ENCODE measurements at places on chromosomes 1 and 21. TPM values are rescaled to one million over a fixed set of nuclear protein-coding genes. Genes with fewer than 3 reads are reported as not detected.

KIF14 gene
- 25.0 TPM for total RNA-seq

DNA sequence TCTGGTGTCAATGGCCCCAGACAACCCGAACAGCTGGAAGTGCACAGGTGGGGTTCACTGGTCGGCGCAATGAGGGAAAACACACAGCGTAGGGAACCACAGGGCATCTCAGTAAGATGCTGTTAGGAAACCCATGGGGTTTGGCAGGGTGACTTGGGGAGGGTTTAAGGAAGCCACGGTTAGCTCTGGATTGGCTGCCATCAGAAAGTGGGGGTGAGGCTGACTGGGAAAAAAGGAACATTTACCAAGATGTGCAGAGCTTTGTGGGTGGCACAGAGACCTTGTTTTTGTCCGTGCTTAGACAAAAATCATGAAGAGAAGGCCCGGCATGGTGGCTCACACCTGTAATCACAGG lies 11.0 kb downstream of the ALDH4A1 start:
- peaks cover 26% of the 10 kb centered on the region for H3K4me1 ChIP-seq
- H3K27ac ChIP-seq: no peak overlapping the region

CC2D1B gene
- total RNA-seq: 27.7 TPM

OLFML3 gene
- total RNA-seq: 0.13 TPM

DNA sequence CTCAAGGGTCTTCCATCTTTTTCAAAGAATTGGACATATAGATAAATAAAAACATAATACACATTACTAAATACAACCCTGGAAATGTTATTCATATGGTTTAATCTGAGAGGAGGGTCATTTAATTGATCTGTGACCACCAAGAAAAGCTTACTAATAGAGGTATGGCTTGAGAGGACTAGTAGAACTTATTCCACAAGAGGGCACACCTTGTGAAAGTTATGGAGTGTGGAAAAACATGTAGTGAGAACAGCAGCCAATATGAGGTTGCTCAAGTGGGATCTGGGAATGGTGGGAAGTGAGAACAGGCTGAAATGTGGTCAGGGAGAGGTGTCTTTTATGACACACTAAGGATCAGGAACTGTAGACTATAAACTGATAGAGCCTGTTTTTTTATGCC lies 973.5 kb upstream of the B3GALT2 start:
- H3K4me3 ChIP-seq: no peak overlapping the region
- no peaks in the 10 kb centered on the region for H3K4me1 ChIP-seq
- no peaks in the 10 kb centered on the region for H3K27me3 ChIP-seq
- no peaks in the 10 kb centered on the region for H3K36me3 ChIP-seq
- no peak overlapping the region for H3K27ac ChIP-seq

- no peak for DNase-seq
- no peak overlapping the region for H3K4me3 ChIP-seq
- no peak overlapping the region for H3K27ac ChIP-seq
- peaks cover 3% of the 10 kb centered on the region for H3K27me3 ChIP-seq
- H3K36me3 ChIP-seq: no peaks in the 10 kb centered on the region
These were observed 96.0 kb upstream of the DUSP10 start for GRCh38 chr1:221837896-221838295.

GRCh38 chr1:31934706-31935629 lies 3.2 kb downstream of the PTP4A2 start:
- no peaks in the 10 kb centered on the region for H3K27me3 ChIP-seq
- H3K27ac ChIP-seq: peak overlapping the region; percentile 94
- peak overlapping the region; percentile 82 for H3K4me3 ChIP-seq
- DNase-seq: peak; percentile 74
- H3K4me1 ChIP-seq: peaks cover 44% of the 10 kb centered on the region

- peak; percentile 22 for DNase-seq
- no peak overlapping the region for H3K27ac ChIP-seq
- H3K36me3 ChIP-seq: no peaks in the 10 kb centered on the region
- no peak overlapping the region for H3K4me3 ChIP-seq
- no peaks in the 10 kb centered on the region for H3K4me1 ChIP-seq
These were observed 134.2 kb downstream of the GDAP2 start for GRCh38 chr1:117795190-117795589.

GRCh38 chr1:229296541-229296941 lies 25.6 kb downstream of the RAB4A start:
- no peak overlapping the region for H3K4me3 ChIP-seq
- H3K27me3 ChIP-seq: no peaks in the 10 kb centered on the region
- H3K36me3 ChIP-seq: peaks cover 49% of the 10 kb centered on the region
- no peak overlapping the region for H3K27ac ChIP-seq

DNA sequence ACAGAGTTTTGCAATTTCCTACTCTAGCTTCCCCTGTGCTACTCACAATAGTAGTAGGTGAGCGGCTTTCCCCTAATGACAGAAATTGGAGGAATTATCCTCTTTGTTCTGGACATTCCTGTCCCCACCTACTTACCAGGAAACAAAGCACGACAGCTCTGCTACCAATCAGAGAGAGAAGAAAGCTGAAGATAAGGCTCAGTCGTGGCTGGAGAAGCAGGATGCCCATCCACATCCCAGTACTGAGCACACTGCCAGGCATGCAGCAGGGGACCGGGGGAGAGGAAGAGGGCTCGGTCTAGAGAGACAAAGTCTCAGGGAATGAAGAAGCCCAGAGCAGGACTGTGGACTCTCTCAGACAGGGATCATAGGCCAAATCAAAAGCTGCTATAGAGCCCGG lies 134.1 kb upstream of the KRTAP19-8 start:
- H3K27ac ChIP-seq: no peak overlapping the region
- no peaks in the 10 kb centered on the region for H3K4me1 ChIP-seq
- H3K4me3 ChIP-seq: no peak overlapping the region
- no peaks in the 10 kb centered on the region for H3K36me3 ChIP-seq
- H3K27me3 ChIP-seq: 0 out of 3 replicates have a peak, but pooled peaks cover 2% of the 10 kb centered on the region

FCN3 gene
- 0.49 TPM for total RNA-seq

Measured in K562 (cell line).